NCI-H1105 (cell line): ENCODE measurements at places on chromosomes 1 and 21.

GRCh38 chr1:74767490-74767889 is 34.5 kb downstream of the TYW3 start:
- DNase-seq: no peak

DNA sequence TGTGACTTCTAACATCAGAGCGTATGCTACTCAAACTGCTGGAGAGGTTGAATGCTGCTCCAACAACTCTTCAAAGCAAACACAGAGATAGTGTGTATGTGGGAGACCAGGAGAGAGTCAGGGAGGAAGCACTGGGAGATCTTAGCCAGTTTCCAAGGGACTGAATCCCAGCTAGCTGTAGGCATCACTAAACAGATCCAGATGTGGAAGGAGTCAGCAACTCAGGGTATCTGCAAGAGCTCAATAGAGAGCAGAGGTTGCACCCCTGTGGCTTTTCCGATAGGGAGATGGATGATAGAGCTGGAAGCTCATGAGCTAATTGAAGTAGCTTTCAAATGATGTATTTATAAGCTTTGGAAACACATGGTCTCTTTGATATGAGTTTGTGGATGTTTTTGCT is 168.9 kb upstream of the HOOK1 start:
- no peak for DNase-seq

DNA sequence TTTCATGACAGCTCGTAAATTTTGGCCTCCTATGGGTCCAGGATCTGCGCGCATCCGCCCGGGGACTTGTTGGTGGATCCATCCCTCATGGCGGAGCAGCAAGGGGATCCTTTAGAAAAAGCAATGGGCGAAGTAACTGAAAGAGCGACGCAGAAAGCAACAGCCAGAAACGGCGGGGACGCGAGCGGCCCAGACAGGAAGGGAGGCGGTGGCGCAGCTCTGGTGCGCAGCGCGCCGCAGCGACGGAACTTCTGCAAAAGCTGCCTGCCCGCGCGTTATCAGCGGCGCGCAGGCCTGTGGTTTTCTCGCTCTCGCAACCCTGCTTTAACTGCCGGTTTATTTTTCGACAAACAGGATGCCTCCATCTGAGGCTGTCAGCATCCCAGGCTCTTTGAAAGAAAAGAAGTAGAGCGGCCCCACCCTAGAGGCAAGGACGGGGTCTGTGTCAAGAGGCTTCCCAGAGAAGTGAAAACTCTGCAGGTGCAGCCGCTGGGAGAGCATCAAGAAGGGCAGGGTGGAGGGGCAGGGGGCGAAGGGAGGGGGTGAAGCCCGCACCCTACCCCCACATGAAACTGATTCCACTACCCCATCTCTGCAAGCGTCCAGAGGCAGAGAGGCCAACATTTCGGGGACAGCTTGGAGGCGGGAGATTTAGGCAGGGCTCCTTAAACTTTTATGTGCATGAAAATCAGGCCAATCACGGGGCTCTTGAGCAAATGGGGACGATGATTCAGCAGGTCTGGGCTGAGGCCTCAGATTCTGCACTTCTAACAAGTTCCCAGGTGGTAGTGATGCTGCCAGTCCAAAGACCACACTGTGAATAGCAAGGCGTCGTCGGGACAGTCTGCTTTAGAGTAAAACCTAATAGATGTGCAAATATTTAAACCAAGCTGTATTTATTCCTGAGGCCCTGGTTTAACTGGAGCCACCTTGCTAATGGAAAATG is 22.2 kb downstream of the RUNX1 start:
- DNase-seq: no peak

DNA sequence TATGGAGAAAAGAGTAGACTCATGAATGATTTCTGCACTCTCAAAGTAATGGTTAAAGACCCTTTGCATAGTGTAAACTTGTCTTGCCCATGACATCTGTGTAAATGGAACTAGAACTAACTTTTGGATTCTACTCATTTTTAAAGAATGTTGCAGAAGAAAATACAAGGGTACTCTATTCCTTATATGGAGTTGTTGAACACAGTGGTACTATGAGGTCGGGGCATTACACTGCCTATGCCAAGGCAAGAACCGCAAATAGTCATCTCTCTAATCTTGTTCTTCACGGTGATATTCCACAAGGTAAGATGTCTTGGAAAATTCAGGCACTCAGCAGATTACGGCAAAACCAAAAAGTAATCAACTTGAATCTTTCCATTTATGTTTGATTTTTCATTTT is 19.8 kb downstream of the CCT8 start:
- DNase-seq: no peak

DNA sequence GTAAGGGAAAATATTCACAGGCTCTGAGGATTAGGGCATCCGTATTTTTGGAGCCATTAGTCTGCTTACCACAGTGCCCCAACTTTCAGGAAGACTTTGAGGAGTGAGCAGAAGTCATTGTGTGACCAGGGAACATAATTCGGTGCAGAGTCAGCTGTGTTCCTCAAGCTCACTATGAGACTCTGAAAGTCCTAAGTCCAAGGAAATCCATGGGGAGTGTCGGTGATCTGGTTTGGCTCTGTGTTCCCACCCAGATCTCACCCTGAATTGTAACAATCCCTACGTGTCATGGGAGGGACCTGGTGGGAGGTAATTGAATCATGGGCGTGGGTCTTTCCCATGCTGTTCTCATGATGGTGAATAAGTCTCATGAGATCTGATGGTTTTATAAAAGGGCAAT is 45.9 kb upstream of the SCAF4 start:
- no peak for DNase-seq

DNA sequence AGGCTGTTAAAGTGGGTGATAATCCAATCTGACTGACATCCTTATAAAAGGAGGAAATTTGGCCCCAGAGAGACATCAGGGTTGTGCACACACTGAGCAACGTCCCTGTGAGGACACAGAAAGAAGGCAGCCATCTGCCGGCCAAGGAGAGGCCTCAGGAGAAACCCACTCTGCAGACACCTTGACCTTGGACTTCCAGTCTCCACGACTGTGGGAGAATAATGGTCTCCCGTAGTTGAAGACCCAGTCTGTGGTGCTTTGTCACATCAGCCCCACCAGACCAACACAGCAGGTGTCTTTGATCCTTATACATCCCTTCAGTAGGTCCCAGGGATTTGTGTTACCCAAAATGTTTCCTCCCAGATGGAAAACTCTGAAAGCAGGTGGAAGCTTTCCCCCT is 4.2 kb upstream of the DNAJC28 start:
- no peak for DNase-seq

GRCh38 chr1:52096216-52096615 is 40.1 kb downstream of the BTF3L4 start:
- no peak for DNase-seq

DNA sequence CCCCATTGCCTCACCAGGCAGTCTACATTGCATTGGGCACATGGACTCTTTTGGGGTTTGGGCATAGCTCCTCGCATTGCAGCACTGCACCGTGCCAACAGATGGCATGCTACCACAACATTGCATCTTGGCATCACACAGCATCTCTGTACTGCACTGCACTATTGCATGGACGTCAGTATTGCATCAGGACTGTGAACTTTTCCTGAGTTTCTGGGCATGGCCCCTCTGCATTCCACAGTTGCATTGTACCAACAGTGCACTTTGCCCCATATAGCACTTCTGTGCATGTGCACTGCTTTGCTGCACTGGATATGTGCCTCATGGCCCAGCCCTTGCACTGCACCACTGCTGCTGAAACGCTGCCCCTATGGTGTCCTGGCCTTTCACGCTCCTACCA is 9.6 kb downstream of the PTPRU start:
- DNase-seq: peak; percentile 20

DNA sequence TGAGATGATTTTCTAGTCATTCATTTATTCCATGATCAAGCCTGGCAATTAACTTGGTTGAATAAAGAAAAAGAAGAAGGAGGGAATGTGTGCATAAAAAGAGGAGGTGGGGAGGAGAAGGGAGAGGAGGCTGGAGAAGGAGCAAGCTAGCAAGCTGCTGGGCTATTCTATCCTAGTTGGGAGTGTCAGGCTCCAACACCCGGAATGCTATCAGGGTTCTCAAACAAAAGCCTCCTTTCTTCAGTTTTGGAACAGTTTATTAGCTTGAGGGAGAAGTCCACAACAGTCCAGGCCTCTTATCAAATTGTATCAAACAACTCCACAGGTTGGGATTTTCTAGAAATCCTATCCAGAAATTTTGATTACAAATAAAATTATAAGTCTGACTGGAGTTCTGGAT is 80.0 kb downstream of the BCAR3 start:
- DNase-seq: no peak

DNA sequence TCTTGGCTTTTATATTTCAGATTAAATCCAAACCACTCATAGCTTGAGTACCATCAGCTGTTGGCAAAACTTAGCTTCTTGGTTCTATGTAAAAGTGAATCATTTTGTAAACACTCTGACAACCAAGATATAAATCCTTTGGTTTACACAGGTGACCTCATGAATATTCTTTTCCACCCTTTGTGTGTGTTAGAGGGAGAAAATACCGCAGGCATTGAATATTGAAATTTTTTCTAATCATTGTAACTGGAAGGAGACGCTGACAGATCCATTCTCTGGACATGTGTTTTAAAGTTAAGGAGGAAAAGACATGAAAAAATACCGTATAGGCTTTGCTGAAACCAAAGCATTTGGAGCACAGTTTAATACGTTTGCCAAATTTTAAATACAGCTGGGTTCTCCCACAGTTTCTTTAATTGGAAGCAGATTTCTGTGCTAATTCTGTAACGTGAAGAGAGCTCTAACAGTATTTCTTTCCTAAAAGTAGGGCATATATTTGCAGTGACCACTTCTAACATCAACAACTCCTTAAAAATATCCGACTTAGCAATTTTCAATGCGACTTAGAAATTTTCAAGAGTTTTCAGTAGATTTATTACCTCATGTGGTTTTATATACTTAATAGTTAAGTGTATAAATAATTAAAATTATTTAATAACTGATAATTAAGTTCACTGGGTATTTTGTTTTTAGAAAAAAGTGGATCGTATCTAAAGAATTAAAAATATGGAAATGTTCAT is 388.2 kb downstream of the USP25 start:
- no peak for DNase-seq

GRCh38 chr1:81226603-81226928 is 574.2 kb upstream of the ADGRL2 start:
- DNase-seq: no peak

GRCh38 chr1:208141610-208142192 is 102.5 kb downstream of the PLXNA2 start:
- no peak for DNase-seq

DNA sequence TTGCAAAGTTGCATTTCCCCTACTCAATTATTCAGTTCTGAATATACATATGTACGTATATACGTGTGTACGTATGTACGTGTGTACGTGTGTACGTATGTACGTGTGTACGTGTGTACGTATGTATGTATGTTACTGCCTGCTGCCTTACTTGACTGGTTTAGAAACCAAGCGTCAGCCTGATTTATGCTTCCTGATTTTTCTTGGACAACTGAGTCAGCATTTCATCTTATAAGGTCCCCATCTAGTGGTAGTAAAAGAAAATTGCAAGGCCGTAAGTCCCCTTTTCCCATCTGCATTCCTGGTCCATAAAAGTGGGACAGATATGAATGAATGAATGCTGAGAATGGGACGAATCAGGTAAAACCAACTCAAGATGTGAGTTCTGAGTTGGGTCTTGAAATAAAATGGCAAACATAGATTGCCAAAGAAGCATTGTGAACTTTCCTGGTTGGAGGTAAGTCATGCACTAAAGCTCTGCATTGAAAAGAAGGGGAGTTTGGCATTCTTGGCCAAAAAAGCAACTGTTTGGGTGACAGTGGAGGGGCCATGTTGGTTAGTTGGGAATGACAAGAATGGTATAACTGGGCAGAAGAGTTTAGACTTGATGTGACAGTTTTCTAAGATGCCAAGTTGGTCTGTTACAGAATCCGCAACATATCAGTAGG is 76.4 kb upstream of the DNAH14 start:
- DNase-seq: peak; percentile 6

- DNase-seq: no peak
These were observed 100.0 kb downstream of the URB2 start for GRCh38 chr1:229726061-229726460.
